ENCODE measurements at places on chromosomes 5 and 9.

- no peak for DNase-seq
Measured at GRCh38 chr5:154791535-154791934, 36.4 kb downstream of the LARP1 start.

DNA sequence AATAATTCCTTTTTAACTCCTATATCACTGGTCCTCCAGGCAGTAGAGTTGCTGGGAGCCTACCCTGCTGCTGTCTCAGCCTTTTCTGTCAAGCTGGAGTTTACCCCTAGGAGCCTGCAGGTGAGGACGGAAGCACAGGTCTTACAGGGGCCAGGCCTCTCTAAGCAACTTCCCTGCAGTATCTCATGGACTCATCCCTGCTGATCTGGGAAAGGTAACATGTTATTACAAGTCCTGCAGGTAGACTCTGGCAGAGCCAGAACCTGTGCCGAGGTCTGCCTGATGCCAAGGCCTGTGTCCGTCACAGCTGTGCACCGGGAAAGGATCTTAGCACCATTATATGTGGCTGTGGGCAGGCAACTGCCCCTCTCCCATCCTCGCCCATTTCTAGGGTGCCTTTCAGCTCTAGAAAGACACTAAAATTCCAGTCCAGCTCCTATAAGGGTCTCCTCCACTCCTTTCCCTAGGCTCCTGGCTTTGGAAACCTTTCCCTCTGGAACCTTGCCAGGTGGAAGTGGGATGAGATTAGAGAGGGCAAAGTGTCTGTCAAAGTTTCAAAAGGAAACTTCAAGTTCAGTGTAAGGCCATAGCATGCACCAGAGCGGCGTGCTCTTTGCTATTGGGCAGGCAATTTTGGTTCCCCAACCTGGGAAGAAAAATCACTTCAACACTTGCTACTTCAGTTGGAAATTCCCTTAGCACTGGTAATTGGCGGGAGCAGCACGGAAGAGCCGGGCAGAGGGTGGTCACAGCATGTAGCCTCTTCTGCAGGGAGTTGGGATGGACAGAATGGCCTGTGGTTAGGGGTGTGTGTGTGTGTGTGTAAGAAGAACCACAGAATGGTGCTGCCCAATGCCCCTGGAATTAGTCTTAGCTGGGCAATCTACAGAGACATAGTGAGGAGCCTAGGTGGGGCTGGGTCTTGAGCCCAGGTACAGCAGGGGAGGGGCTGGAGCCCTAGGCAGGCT, 17.5 kb downstream of the TMEM171 start:
- no peak for DNase-seq

DNA sequence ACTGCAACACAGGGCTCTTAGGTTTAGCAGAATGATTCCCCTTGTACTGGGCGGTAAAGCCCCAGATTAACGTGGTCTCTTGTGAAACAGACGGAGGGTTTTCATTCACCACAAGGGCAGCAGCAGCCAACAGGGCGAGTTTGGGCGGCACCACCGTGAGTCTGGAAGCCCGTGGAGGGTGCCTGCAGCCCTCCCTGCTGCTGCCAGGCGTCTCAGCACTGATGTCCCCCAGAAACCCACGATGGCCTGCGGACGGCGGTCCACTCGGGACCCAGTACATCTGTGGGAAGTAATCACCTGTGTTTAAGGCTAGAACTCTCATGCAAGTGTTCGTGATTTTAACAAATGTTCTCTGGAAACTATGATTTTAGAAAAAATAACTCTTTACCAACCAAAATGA, 67.8 kb downstream of the IRX2 start:
- no peak for DNase-seq

DNA sequence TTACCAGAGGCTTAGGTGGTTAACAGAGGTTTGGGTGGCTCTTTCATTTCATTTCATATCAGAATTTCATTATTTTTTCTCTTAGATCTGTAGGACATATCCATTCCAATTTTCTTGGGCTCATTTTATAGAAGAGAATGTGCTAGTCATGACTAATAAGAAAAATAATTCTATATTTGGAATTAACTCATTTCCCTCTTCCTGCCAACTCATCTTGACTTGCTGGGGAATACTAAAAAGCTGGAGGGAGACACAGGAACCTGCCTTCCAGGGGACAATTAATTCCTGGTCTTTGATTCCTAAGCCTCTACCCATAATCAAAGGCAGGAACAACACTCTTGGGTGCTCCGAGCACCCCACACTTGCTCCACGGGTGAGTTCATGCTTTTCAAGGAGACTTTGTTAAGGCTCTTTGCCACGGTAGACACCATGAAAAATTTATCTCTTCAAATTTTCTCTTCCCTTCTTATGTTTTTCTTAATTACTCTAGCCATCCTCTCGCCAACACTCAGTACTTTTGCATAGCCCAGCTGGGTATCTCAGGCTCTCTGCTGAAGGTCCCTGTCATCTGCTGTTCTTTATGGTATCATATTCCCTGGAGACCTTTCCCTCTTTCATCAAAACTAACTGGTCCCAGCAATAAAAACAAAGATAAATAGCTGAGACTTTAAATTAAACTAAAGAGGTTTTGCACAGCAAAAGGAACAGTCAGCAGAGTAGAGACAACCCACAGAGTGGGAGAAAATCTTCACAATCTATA, 273.9 kb downstream of the NPR3 start:
- DNase-seq, result no peak

GRCh38 chr5:78677777-78678668, 29.5 kb upstream of the LHFPL2 start:
- peak; percentile 22 for DNase-seq

- no peak for DNase-seq
Measured at GRCh38 chr9:109319626-109320241, 1.1 kb downstream of the EPB41L4B start.

GRCh38 chr9:27800159-27800558, 226.9 kb upstream of the C9orf72 start:
- DNase-seq, result no peak

DNA sequence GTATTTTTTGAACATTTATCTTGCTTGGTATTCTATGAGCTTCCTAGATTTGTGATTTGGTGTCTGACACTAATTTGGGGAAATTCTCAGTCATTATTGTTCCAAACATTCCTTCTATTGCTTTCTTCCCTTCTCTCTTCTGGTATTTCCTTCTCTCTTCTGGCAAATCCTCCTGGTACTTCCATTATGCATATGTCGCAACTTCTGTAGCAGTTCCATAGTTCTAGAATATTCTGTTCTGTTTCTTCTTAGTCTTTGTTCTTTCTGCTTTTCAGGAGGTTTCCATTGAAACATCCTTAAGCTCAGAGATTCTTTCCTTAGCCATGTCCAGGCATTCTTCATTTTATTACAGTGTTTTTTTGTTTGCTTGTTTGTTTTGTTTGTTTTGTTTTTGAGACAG, 155.2 kb upstream of the PIK3R1 start:
- no peak for DNase-seq

- no peak for DNase-seq
Measured at GRCh38 chr9:129587487-129588262, 33.2 kb downstream of the C9orf50 start.

GRCh38 chr5:17154211-17154996, 63.0 kb upstream of the BASP1 start:
- DNase-seq, result no peak

GRCh38 chr9:123105490-123105889, 72.0 kb downstream of the GPR21 start:
- no peak for DNase-seq

GRCh38 chr9:98793031-98793430, 3.3 kb downstream of the ANKS6 start:
- DNase-seq, result no peak

- DNase-seq, result no peak
Measured at GRCh38 chr5:138438724-138439476, at the start of gene REEP2. TSS of gene REEP2 (plus strand) at chr5:138439057. CDS start at chr5:138439209, 152 bp downstream.

DNA sequence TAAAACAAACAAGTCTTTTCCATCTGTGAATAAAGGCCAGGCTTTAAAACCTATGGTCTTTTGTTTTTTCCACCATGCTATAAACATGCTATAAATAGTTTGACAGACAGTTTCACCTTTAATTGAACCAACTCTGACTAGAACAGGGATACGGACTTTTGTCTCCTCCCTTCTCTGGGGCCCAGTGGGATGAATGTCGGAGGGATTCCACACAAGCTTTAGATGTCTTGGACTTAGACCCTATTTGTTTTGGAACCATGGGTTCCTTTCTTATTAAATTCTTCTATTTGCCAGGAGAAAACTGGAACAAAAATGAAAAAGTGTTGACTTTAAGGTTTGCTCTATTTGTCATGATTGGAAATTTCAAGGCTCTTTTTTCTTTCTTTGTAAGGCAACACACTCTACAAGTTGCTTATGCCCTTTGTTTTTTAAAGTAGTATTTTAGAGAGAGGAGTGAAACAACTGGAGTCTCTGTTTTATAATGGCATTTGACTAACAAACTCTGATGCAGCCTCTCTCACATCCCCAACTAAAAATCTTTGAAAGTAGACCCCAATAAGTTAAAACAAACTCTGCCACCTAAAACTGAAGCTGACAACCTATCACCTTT, 145.3 kb downstream of the MLLT3 start:
- DNase-seq, result no peak

DNA sequence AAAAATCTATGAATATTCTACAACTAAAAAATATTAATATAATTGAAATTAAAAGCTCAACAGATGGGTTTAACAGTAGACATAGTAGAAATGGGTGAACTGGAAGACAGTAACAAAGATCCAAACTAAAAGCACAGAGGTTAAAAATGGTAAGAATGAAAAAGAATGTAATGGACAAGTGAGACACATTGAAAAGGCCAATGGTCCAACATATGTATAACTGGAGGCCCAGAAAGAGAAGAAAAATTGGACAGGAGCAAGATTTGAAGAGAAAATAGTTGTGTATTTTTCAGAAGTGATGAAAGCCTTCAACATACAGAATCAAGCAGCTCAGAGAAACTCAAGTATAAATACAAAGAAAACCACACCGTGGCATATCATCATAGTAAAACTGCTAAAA, 58.6 kb downstream of the PCDHGC5 start:
- DNase-seq, result no peak

DNA sequence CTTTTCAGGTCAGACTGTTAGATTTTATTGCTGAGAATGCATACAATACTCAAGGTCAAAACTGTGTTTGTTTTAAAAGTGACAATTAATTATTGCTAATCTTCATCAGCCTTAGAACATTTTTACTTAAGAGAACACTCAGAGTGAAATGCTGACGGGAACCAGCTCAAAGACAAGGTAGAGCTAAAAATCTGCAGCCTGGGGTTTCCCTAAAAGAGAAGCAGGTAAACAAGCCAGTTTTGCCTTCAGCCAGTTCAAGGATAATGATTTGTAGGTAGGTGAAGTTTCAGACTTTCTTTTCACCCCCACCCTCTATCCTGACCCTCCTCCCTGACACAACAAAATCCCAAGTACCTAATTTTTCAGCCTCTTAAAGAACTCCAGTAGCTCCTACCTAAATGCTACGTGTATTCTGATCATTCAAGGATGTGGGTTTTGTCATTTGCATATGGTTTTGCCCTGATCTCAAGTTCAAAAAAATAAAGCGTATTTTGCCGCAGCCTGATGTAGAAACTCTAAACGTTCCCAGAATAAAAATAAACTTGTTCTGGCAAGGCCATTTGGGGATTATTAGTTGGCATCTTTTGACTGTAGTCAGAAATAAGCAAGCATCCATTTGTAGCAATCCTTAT, 407.2 kb downstream of the EFNA5 start:
- DNase-seq, result no peak

- DNase-seq, result no peak
Measured at GRCh38 chr5:52746539-52746938, 41.2 kb upstream of the ITGA1 start.

DNA sequence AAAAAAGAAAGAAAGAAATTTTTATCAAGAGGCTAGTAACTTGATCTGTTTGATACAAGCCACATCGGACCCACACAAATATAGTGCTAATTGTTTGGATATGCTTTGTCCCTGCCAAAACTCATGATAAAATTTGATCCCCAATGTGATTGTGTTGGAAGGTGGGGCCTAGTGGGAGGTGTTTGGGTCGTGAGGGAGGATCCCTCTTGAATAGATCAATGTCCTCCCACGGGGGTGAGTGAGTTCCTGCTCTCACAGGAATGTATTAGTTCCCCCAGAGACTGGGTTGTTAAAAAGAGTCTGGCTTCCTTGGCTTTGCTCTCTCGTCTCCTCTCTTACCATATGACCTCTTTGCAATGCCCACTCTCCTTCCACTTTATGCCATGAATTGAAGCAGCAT, 80.6 kb upstream of the CPLX2 start:
- DNase-seq, result no peak

- no peak for DNase-seq
Measured at GRCh38 chr5:35009019-35009418, 38.7 kb downstream of the AGXT2 start.

GRCh38 chr9:35594471-35594870, 10.6 kb upstream of the TESK1 start:
- DNase-seq, result no peak

GRCh38 chr9:131096269-131097125, at the start of gene AIF1L:
TSS of gene AIF1L (plus strand) at chr9:131096531. CDS start at chr9:131096630, 99 bp downstream.
- peak; percentile 47 for DNase-seq

DNA sequence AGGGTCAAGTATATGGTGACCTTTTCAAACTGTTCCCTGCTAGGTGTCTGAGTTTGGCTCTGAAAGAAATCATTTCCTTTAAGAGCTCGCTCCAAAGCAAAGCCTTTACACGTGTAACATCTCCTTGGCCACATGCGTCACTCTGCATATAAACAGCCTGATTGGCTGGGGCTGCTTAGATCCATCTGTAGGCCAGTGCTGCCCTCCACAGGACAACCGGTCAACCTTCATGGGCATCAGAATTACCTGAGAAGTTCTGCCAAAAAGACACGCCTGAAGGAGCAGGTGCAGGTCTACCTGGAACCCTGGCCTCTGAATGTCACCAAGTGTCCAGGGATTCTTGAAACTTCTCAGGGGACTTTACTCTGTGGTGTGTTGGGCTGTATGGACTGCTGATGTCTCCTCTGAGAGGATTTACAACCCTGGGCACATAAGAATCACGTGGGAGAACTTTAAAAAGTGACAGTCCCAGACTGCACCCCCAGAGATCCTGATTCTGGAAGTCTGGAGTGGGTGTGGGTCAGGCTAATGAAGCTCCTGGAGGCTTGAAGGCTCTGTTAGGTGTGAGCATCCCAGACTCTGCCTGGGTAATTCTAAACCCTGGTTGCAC, 497.6 kb downstream of the GADD45G start:
- DNase-seq, result peak; percentile 41

DNA sequence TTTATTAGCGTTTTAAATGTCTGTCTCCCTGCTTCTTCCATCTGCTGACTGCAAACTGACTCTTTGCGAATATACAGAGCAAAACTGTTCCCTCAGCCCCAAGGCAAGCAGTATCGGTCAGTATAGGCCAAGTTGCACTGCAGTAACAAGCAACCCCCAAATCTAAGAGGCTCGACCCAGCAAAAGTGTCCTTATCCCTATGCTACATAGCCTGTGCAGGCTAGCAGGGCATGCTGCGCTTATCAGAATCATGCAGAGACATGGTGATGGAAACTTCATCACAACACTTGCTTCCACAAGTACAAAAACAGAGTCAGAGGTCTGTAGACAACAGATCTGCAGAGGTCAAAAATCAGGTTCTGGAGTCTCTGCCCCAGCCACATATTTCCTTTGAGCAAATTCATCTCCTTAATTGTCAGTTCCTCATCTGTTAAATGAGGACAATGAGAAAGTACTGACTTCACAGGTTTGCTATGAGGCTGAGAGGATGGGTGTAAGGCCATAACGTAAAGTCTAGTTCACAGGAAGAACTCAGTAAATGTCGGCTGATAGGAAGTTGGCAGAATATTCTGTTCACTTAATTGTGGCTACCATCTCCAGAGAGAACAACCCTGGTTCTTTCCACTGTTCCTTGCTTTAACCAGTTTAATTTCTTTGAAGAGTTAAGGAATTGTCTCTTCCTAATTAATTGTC, 9.6 kb upstream of the IL17B start:
- DNase-seq, result no peak

- no peak for DNase-seq
Measured at GRCh38 chr5:138369261-138369660, 16.8 kb downstream of the KDM3B start.
